Glutamatergic neuron (in vitro differentiated cells): ENCODE measurements at places on chromosomes 1 and 21. TPM values are rescaled to one million over a fixed set of nuclear protein-coding genes. Genes with fewer than 3 reads are reported as not detected.
A peak's percentile ranks its signal among the peaks of the same experiment; 100 is the strongest.

The CELA2A gene
- not detected for total RNA-seq

The AADACL4 gene
- not detected for total RNA-seq

The DSCAM gene
- total RNA-seq = 4.4 TPM

GRCh38 chr1:182855911-182856310 is 16.8 kb downstream of the DHX9 start:
- DNase-seq = no peak

DNA sequence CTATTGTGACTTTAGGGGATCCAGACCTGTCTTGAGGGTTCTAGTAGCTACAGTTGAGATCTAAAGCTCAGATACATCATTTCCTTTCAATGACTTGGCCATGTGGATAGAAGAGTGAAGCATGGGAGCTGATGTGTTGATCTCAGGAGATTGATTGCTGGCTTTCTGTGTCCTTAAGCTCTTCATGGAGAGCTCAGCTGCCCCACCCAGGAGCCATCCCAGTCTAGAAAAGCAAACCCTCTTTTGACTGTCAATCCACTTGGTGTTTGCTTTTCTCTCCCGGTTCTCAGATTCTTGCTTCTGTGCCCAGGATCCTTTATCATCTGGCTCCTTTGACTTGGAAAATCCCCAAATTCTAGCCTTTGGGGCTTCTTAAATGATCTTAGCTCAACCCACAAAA is 87.2 kb downstream of the ATP1A1 start:
- no peak for DNase-seq

GRCh38 chr1:213600879-213601278 is 386.9 kb upstream of the PROX1 start:
- no peak for DNase-seq

- no peak for DNase-seq
Measured at GRCh38 chr1:111214884-111215283, 12.6 kb upstream of the CHI3L2 start.

DNA sequence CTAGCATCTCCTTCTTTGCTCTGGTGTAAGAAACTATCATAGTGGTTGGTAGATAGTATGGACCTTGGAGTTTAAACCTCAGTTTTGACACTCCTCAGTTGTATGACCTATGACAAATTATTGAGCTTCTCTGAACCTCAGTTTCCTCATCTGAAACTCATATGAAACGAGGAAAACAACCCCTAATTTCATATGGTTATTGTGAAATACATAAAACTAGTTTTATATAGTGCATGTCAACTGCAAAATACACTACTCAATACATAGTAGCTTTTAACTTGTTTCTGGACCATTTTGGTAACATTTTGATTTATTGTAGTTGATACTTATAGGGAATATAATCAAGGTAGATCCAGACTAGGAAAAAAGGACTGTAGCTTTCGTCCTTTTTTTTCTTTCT is 32.9 kb downstream of the CLIC4 start:
- no peak for DNase-seq

DNA sequence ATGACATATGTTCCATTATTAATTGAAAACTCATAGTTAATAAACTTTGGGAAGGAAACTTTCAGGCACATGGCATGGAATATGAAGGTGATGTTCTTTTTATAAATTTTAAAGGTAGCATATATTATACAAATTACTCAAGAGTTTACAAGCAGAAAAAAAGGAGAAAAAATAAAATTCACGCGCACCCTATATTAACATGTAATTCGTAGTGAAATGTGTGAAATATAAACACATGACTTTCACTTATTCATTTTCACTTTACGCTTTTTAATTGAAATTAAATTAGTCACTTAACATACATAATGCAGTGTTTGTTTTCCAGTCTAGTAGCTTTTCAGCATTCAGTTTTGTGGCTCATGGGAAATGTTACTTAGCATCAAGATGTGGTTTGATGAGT is 27.4 kb upstream of the SCYL3 start:
- DNase-seq = no peak

- DNase-seq = no peak
Measured at GRCh38 chr1:240635466-240636256, 23.7 kb upstream of the GREM2 start.

DNA sequence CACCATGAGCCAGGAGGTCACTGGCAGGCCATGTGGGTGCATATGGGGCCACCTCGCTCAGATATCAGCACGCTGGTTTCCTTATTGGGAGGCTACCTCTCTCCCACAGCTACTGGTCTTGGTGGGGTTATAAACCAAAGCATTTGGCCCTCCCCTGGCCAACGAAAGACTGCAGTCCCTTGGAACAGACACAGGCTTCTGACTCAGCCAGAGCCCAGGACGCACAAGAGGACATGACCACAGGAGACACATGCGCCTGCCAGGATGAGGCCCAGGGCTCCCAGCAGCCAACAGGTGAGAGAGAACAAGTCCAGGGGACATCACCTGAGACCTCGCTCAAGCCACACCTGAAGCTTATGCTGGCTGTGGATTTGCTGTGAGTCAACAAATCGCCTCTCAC is 13.8 kb downstream of the NPHP4 start:
- DNase-seq = no peak

GRCh38 chr1:215958841-215959240 is 391.7 kb downstream of the KCTD3 start:
- no peak for DNase-seq

DNA sequence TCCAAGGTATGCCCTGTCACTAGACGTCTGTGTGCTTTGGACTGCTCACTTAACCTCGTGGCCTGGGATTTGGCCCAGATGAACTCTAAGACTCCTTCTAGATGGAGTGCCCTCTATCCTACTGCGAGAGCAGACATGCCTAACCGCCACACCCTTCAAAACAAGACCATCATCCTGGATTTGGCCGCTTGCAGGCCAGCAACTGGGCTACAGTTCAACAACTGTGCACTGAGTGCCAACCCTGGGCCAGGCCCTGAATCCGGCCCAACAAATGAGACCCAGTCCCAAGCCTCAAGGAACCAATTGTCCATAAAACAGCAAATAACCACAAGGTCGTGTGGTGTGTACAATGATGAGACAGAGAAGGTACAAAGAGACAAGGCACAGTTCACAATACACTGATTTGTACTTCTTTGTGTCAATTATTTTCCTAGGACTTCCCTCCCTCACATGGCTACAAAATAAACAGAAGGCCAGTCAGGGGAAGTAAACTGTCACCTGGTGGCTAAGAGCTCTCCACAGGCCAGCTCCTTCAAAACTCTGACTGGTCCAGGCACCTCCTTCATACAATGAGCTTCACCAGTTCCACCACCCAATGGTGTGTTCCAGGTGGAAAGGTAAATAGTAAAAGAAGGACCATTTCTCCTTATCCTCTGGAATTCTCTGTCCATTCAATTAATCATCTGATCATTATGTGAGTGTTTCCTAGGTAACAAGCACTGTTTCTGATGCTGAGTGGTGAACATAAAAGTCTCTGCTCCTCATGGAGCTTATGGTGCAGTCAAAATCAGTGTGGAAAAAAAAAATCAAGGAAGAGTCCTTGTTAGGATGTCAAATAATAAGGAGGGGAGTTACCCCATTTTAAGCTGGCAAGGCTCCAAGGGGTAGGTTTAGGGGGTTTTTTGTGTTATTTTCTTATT is 60.4 kb downstream of the CAPZB start:
- DNase-seq = no peak

- peak; percentile 52 for DNase-seq
Measured at GRCh38 chr1:13513895-13514546, at the start of gene LRRC38. TSS of gene LRRC38 (minus strand) at chr1:13514003. CDS start at chr1:13513593, 410 bp downstream.

DNA sequence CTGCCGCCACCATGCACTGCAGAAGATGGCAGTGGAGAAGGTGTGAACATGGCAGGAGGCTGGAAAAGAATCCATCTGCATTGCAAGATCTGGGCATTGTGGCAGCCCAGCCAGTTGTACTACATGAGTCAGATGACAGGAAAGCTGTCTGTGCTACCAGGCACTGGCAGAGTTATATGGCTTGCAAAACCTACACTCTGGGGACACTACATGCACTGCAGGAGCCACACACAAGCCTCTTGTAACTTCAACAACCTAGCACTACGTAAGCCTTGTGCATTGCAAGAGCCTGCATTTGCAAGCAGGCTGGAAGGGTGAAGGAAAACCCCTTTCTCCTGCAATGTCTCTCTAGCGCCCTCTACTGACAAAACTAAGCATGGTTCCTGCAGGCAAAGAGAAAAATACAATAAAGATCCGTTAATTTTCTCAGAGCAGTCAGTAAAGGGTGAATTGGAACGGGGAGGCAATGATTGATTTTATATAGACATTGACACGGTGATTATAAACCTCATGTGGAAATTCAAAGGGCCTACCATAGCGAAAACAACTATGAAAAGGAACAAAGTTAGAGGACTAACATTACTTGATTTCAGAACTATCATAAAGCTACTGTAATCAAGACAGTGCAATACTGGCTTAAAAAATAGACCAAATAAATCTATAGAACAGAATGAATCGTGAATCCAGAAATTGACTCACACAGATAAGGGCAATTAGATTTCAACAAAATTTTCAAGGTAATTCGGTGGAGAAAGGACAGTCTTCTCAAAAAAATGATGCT is 26.2 kb upstream of the DYNLT5 start:
- peak; percentile 20 for DNase-seq

DNA sequence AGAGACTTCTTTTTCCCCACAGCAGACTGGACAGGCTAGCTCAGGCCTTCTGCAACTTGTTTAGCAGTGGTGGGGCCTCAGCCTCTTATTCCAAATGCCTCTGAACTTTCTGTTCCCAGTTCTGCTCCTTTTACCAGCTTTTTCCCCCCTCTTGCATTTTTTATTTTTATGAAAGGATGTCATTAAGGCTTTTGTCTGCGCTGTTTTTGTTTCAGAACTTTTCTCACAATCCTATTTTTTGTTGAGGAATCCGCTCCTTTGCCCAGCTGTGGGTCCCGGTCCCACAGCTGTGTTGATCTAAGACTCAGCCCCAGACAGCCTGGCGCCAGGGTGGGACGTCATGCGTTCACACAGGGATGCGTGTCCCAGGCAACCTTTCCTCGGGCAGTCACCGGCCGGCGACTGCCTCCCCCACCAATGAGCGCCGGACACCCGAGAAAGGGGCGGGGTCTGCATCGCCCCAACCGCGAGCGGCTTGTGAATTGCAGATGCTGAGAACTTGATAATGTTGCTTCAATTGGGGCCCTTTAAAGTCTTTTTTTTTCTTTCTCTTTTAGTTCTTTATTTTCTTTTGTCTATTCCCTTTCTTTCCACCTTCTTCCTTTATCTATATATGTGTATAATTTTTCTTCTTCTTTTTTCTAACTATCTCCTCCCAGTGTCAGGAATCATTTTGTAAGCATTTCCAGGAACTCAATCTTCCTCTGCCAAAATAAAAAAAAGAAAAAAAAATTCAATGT is 3.0 kb upstream of the ID3 start:
- DNase-seq = peak; percentile 85

DNA sequence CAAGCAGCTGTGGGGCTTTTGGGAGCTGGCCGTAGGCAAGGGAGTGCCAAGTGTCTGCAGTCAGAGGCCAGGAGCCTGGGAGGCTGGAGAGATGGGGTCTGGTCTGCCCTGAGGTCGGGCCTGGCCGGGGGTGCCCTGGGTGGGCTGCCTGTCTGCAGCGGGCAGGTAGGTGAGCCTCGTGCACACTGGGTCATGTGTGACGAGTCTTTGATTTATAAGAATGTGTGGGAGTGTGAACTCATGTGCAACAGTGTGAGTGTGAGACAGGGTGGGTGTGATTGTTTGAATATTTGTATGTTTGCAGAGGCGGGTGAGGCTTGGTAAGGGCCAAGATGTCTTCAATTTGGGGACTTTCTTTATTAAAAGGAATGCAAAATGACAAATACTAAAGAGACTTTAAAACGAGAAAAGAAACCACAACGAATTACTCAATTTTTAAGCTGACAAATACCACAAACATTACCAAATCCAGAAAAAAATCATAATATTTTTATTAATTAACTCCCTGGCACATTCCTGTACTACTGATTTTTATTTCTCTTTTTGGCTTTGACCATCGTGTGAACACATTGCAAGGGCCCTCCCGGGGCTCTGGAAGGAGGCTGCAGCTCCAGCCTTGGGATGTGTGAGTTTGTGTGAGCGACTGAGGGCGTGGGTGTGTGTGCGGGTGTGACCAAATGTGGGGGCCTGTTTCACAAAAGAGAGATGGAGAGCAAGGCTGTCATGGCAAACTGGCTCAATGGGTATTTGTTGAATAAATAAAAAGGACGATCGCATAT is 110.3 kb upstream of the WNT4 start:
- DNase-seq = no peak

DNA sequence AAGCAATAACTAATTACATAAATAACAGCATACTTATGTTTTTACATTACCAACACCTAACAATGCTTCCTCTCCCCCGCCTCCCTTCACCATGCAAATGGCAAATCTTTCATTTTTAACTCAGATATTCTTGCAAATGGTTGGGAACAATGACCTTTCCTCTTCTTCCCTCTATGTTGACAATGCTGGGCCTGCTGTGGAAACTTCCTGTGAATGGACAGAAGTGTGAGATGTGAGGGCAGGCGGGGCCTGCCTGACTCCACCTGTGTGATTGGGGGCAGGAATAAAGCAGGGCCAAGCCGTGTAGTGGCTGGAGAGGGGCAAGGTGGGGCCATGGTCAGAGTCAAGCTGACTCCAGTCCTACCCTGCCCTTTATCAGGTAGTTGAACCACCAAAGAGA is 289.6 kb downstream of the RPS6KC1 start:
- no peak for DNase-seq

GRCh38 chr1:113830039-113830438 is 17.8 kb upstream of the RSBN1 start:
- DNase-seq = no peak

DNA sequence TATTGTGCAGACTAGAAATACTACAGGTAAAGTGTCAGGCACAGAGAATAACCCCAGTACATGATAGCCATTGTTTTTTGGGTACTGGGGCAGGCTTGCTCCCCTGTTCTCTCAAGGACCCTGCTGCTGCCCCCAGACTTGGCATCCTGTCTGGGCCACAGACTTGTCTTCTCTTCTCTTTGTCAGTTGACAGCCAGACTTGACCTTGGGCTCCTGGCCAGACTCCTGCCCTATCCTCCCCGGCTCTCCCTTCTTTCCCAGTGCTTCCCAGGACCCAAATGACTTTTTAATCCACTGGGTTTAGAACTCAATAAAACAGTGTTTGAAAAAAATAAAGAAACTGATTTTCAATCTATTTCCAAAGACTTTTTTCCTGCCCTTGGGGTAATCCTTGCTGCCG is 43.2 kb downstream of the ZSCAN20 start:
- DNase-seq = no peak

DNA sequence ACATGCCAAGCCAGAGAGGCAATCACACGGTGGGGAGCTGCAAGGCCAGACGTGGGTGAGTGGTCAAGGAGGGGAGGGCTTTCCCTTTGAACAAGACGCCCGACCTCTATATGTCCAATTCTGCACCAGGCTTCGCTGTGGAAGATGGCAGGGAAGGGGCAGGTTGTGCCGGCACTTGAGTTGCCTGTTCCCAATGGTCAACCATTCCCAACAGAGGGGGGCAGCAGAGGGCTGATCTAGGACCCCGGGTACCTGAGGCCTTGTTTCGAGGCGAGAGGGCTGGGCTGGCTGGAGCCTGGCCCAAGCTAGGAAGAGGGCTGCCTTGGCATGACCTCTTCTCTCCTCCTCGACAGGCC is 64.9 kb downstream of the TMEM53 start:
- DNase-seq = peak; percentile 85

GRCh38 chr1:205582046-205582445 is 49.8 kb downstream of the ELK4 start:
- DNase-seq = no peak

GRCh38 chr1:29365906-29366670 is 129.8 kb downstream of the PTPRU start:
- no peak for DNase-seq
